ENCODE measurements at places on chromosomes 12 and 14. TPM values are rescaled to one million over a fixed set of nuclear protein-coding genes. Genes with fewer than 3 reads are reported as not detected.
A peak's percentile ranks its signal among the peaks of the same experiment; 100 is the strongest.

The TCL1B gene
- not detected for total RNA-seq

DNA sequence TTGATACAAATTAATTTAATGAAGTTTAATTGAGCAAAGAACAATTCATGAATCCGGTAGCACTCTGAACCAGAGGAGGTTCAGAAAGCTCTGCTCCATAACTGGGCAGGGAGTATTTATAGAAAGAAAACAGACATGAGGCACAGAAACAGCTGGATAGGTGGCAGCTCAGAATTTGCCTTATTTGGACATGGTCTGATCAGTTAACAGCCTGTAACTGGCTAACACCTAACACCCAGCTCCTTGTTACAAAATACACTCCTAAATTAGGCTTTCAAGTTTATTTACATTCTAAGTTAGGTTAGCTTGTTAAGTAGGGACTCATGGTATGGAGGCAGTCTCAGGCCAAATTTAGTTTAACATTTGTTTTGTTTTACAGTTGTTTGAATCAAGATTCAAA, 67.8 kb upstream of the TMCC3 start:
- no peaks in the 10 kb centered on the region for H3K4me1 ChIP-seq
- H3K4me3 ChIP-seq: no peak overlapping the region
- no peaks in the 10 kb centered on the region for H3K27me3 ChIP-seq
- H3K36me3 ChIP-seq: no peaks in the 10 kb centered on the region
- no peak for DNase-seq
- no peak overlapping the region for H3K27ac ChIP-seq

DNA sequence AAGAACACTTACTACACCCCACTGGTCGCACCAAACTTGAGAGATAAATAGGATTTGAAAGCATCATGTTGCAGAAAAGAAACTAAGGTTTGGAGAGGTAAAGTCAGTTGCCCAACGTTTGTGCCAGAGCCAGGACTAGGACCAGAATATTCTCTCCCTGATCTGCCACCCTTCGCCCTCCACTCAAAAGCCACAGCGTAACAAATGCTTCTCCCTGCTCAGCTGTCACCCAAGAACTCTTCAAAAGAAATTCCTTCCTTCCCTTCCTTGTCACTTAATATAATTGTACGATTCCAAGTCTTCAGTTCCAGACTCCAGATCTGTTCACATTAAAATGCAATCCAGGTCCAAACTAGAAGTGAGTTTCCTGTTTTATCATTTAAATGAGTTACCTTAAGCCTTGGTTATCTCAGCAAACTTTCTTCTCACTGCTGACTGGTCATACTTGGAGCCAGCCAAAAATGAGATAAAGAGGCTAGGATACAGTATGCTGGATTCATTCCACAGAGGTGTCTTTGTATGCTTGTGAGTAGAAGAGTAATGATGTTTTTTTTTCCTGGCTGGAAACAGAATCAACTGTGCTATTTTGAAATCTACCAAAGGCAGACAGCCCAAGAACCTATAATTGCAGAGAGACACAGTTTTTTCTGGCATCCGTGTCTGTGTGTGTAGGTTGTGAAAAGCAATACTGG, 12.8 kb upstream of the PPFIBP1 start:
- H3K4me1 ChIP-seq: peaks cover 17% of the 10 kb centered on the region
- H3K27me3 ChIP-seq: no peaks in the 10 kb centered on the region
- peak overlapping the region; percentile 31 for H3K4me3 ChIP-seq

The LAG3 gene
- 0.95 TPM for total RNA-seq

DNA sequence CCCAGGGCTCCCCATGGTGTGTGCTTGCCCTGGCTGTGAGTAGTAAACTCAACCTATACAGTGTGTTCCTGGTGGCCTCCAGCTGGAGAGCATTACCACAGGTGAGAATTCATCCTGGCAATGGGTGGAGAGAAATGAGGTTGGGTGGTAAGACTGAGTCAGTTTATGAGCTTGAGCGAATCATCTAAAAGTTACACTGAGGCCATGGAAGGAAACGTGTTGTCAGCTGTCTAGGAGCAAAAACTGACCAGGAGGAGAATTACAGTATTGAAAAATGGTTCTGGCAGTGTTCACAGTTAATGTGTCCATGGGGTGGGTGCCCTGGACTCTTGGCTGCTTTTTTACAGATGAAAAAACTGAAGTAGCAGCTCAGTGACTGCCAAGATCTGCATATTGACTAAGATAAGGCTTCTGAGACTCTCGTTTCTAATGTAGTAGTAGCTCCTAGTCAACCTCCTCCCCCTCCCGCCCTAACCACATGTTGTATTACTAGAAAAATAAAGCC, 202.0 kb upstream of the AMIGO2 start:
- no peak overlapping the region for H3K4me3 ChIP-seq
- no peaks in the 10 kb centered on the region for H3K27me3 ChIP-seq

GRCh38 chr14:53841109-53842099, 115.2 kb downstream of the BMP4 start:
- no peak for DNase-seq
- no peaks in the 10 kb centered on the region for H3K36me3 ChIP-seq
- H3K27me3 ChIP-seq: no peaks in the 10 kb centered on the region
- no peak overlapping the region for H3K27ac ChIP-seq
- H3K4me3 ChIP-seq: no peak overlapping the region
- H3K4me1 ChIP-seq: peaks cover 4% of the 10 kb centered on the region

GRCh38 chr12:21725731-21726130, 48.8 kb downstream of the KCNJ8 start:
- H3K4me1 ChIP-seq: peaks cover 7% of the 10 kb centered on the region
- no peak for DNase-seq
- no peaks in the 10 kb centered on the region for H3K36me3 ChIP-seq
- no peak overlapping the region for H3K4me3 ChIP-seq
- H3K27ac ChIP-seq: no peak overlapping the region

The IAPP gene
- total RNA-seq: not detected

The TOMM20L gene
- not detected for total RNA-seq

The ADCY6 gene
- total RNA-seq: 109 TPM

- H3K4me3 ChIP-seq: no peak overlapping the region
- H3K27ac ChIP-seq: no peak overlapping the region
- no peaks in the 10 kb centered on the region for H3K4me1 ChIP-seq
- no peaks in the 10 kb centered on the region for H3K27me3 ChIP-seq
- H3K36me3 ChIP-seq: no peaks in the 10 kb centered on the region
These were observed 143.6 kb downstream of the EMP1 start for GRCh38 chr12:13340149-13340548.

GRCh38 chr12:124053851-124054250, 80.8 kb downstream of the ZNF664 start:
- peaks cover 4% of the 10 kb centered on the region for H3K4me1 ChIP-seq
- H3K4me3 ChIP-seq: no peak overlapping the region
- DNase-seq: no peak
- no peaks in the 10 kb centered on the region for H3K27me3 ChIP-seq
- no peaks in the 10 kb centered on the region for H3K36me3 ChIP-seq

The SLCO1B1 gene
- not detected for total RNA-seq

DNA sequence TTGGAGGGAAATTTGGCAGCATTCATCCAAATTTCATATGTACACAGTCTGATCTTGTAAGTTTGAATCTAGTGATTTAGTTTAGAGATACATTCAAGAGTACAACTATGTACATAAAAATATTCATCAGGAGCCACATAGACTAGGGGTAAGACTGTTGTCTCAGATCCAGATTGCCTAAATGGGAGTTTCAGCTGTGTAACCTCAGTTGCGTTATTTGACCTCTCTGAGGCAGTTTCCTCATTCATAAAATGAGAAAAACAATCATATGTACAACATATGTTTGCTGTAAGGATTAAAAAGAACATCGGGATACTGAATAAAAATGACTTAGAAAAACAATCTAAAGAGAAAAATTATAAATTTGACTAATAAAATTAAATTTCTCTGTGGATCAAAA, 577.5 kb downstream of the RPL10L start:
- no peak overlapping the region for H3K4me3 ChIP-seq
- no peaks in the 10 kb centered on the region for H3K27me3 ChIP-seq
- H3K36me3 ChIP-seq: no peaks in the 10 kb centered on the region
- no peaks in the 10 kb centered on the region for H3K4me1 ChIP-seq
- no peak overlapping the region for H3K27ac ChIP-seq
- DNase-seq: no peak

The KRT5 gene
- total RNA-seq: not detected

- H3K4me3 ChIP-seq: no peak overlapping the region
- no peaks in the 10 kb centered on the region for H3K4me1 ChIP-seq
- H3K27ac ChIP-seq: no peak overlapping the region
- H3K27me3 ChIP-seq: no peaks in the 10 kb centered on the region
These were observed 135.8 kb downstream of the EML1 start for GRCh38 chr14:99928963-99929362.

DNA sequence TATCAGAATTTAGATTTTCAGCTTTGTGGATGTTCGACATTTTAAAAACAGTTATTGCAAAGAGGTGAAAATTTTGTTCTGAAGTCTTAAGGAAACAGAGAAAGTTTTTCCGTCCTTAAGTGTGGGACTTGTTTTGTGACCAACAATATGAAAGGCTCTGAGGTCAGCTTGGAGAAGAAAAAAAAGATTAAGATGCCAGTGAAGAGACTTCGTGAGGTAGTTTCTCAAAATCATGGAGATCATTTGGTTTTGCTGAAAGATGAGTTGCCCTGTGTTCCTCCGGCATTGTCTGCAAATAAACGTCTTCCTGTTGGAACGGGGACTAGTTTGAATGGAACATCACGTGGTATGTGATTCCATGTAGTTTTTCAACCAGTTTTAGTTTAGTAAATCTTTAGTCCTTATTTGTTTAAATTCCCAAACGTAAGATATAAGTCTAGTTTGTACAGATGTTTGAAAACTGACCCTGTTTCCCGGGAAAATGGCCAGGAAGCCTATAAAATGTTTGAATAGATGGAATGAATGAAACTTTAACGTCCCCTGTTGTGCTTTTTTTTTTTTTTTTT, 682 bp downstream of the KIAA0586 start:
- no peaks in the 10 kb centered on the region for H3K36me3 ChIP-seq
- peaks cover 13% of the 10 kb centered on the region for H3K4me1 ChIP-seq
- peak overlapping the region; percentile 92 for H3K27ac ChIP-seq
- no peak for DNase-seq

The WDR20 gene
- 11.0 TPM for total RNA-seq

The RPL10L gene
- total RNA-seq: not detected

The LRRC43 gene
- total RNA-seq: not detected

The TSPAN19 gene
- total RNA-seq: not detected

GRCh38 chr14:64178814-64179213, 115.4 kb downstream of the ESR2 start:
- no peaks in the 10 kb centered on the region for H3K27me3 ChIP-seq
- H3K4me3 ChIP-seq: no peak overlapping the region
- DNase-seq: no peak
- H3K4me1 ChIP-seq: no peaks in the 10 kb centered on the region
- H3K36me3 ChIP-seq: peaks cover 21% of the 10 kb centered on the region

DNA sequence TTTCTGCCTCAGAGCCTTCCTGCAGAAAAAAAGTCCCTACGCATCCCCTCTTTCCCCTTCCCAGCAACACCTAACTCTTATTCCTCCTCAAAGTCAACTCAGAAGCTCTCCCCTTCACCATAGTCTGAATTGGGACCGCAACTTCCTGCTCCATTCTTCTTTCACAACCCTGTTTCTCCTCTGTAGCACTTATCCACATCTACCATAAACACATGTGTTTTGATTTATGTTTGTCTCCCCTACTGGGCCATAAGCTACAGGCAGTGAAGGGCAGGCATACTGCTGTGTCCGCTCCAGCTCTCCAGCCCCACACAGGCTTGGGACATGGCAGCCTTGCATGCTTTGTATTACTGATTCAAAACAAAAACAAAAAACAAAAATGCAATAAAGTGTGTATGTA, 5.9 kb downstream of the SDR9C7 start:
- H3K4me3 ChIP-seq: no peak overlapping the region
- no peaks in the 10 kb centered on the region for H3K27me3 ChIP-seq
- no peak for DNase-seq
- H3K36me3 ChIP-seq: no peaks in the 10 kb centered on the region

The PPFIA2 gene
- total RNA-seq: 23.0 TPM

The TMEM106C gene
- total RNA-seq: 48.1 TPM

The KRT74 gene
- total RNA-seq: not detected

The MUCL1 gene
- total RNA-seq: not detected

The SCARB1 gene
- 8.8 TPM for total RNA-seq

- no peaks in the 10 kb centered on the region for H3K4me1 ChIP-seq
- no peaks in the 10 kb centered on the region for H3K27me3 ChIP-seq
- no peak for DNase-seq
- H3K27ac ChIP-seq: no peak overlapping the region
- H3K36me3 ChIP-seq: peaks cover 20% of the 10 kb centered on the region
These were observed 10.3 kb downstream of the TWF1 start for GRCh38 chr12:43795716-43796280.

GRCh38 chr12:4603421-4603820, 41.4 kb downstream of the DYRK4 start:
- H3K27ac ChIP-seq: no peak overlapping the region
- peaks cover 6% of the 10 kb centered on the region for H3K4me1 ChIP-seq
- no peak for DNase-seq

GRCh38 chr14:78170203-78170602, at the start of gene NRXN3:
TSS of gene NRXN3 (plus strand) at chr14:78170373. CDS start at chr14:78243094, 72,721 bp downstream.
- no peaks in the 10 kb centered on the region for H3K27me3 ChIP-seq
- H3K4me1 ChIP-seq: no peaks in the 10 kb centered on the region
- H3K27ac ChIP-seq: no peak within 1 kb of the TSS
- H3K36me3 ChIP-seq: no peaks in the 10 kb centered on the region

- no peak overlapping the region for H3K4me3 ChIP-seq
- no peak for DNase-seq
- no peaks in the 10 kb centered on the region for H3K36me3 ChIP-seq
These were observed 58.9 kb downstream of the GPR65 start for GRCh38 chr14:88063811-88064210.

- no peaks in the 10 kb centered on the region for H3K36me3 ChIP-seq
- no peak for DNase-seq
- no peak overlapping the region for H3K4me3 ChIP-seq
- H3K27ac ChIP-seq: no peak overlapping the region
- H3K4me1 ChIP-seq: peaks cover 9% of the 10 kb centered on the region
- H3K27me3 ChIP-seq: no peaks in the 10 kb centered on the region
These were observed 50.4 kb downstream of the ITPR2 start for GRCh38 chr12:26782372-26783130.

- H3K4me1 ChIP-seq: peaks cover 15% of the 10 kb centered on the region
- DNase-seq: no peak
- peak overlapping the region; percentile 50 for H3K4me3 ChIP-seq
- H3K27ac ChIP-seq: no peak overlapping the region
These were observed 24.8 kb downstream of the BCL11B start for GRCh38 chr14:99247101-99247729.

GRCh38 chr14:75770635-75771034, 109.6 kb downstream of the TTLL5 start:
- no peak overlapping the region for H3K4me3 ChIP-seq
- no peak for DNase-seq
- H3K27ac ChIP-seq: no peak overlapping the region
- H3K4me1 ChIP-seq: peaks cover 24% of the 10 kb centered on the region

GRCh38 chr12:87157791-87158190, 871.4 kb downstream of the C12orf50 start:
- no peaks in the 10 kb centered on the region for H3K36me3 ChIP-seq
- H3K4me3 ChIP-seq: no peak overlapping the region
- DNase-seq: no peak
- no peaks in the 10 kb centered on the region for H3K27me3 ChIP-seq
- H3K27ac ChIP-seq: no peak overlapping the region
- peaks cover 6% of the 10 kb centered on the region for H3K4me1 ChIP-seq

The NID2 gene
- 21.0 TPM for total RNA-seq

- H3K4me3 ChIP-seq: no peak overlapping the region
- no peak overlapping the region for H3K27ac ChIP-seq
- no peaks in the 10 kb centered on the region for H3K4me1 ChIP-seq
These were observed 60.6 kb upstream of the TCL1A start for GRCh38 chr14:95774265-95775160.

The DENR gene
- 37.2 TPM for total RNA-seq

- H3K4me1 ChIP-seq: no peaks in the 10 kb centered on the region
- no peak overlapping the region for H3K27ac ChIP-seq
These were observed 17.4 kb upstream of the CHFR start for GRCh38 chr12:132904718-132905328.
